Activated CD4-positive, CD25-positive, alpha-beta regulatory T cell (primary cell): ENCODE measurements at places on chromosomes 11 and 22.

DNA sequence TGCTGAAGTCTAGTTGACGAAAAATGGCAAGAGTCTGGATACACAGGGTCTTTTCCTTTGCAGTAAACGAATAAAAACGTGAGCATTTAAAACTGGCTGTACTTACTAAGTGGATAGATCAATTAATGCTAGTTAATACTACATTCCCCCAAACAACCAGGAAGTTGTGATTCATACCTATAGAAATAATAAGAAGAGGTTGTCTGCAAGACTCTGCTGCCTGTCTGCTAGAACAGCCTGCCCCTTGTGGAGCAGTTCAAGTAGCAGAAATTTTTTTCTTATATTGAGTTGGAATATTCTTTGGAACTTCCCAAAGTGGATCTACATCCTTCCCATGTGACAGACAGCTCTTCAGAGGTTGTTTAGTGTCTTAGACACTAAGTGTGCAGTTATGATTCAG, 86.8 kb downstream of the TEAD1 start:
- no peak for DNase-seq

GRCh38 chr11:12085371-12086251, 24.8 kb upstream of the MICAL2 start:
- DNase-seq, result no peak

DNA sequence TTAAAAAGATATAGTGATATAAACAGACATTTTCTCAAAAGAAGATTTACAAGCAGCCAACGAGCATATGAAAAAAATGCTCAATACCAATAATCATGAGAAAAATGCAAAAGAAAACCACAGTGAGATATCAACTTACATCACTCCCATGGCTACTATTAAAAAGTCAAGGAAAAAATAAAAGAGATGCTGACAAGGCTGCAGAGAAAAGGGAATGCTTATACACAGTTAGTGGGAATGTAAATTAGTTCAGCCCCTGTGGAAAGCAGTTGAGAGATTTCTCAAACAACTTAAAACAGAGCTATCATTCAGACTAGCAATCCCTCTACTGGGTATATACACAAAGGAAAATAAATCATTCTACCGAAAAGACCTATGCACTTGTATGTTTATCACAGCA, 97.1 kb upstream of the CARD18 start:
- no peak for DNase-seq

DNA sequence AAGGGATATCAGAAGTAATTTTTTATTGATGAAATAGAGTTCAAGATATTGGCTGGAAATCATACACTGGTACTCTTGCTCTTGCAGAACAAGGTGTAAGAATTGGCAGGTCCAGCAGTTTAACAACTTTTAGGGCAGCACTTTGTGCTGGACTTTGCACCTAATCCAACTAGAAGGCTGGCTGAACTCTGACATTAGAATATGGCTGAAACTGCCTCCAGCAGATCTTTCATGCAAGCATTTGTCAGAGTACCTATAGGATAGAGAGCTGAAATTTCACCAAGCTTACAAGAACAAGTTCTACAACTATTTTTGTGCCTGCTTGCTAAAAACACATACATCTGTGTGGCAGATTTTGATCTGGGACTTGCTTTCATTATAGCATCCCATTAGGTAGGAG, 17.2 kb downstream of the HPS5 start:
- no peak for DNase-seq

DNA sequence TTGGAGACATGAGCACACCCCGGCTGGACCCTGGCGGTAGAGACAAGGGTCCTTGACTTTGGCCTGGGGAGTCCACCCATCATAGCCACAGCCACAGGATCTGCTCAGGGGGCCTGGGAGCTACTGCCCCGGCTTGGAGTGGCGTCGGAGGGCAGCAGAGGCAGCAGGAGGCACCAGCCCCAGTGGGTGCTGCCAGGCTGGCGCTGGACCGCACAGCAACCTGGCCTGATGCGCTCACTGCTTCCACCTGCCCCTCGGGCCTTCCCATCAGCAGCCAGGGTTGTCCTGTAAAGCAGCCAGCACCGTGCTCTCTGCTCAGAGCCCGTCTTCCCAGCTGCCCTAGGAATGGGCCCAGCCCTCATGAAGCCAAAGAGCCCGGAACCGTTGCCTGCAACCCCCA, 21.9 kb downstream of the SULT4A1 start:
- no peak for DNase-seq

- DNase-seq, result no peak
Observed at GRCh38 chr11:827897-828192, at the start of gene CRACR2B. TSS of gene CRACR2B (plus strand) at chr11:827919. CDS start at chr11:828608, 689 bp downstream.

DNA sequence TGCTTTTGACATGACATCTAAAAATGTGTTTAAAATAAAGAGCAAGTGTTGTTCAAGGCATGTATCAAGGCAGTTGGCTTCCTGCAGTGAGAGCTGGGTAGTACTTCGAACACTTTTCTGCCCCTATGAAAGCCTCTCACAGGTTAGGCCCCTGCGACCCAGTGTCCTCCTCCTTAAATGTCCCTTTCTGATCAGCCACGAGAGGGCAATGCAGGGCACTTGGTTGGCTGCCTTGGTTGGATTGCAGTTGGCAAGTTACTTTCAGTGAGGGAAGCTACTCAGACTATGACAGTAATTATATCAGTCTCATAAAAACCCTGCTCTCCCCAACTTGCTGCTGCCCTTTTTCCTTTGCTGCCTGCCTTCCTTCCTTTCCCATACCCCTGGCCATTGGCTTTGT, 743.8 kb downstream of the NTM start:
- DNase-seq, result no peak

- no peak for DNase-seq
Observed at GRCh38 chr22:36227396-36227795, 11.9 kb downstream of the APOL2 start.

DNA sequence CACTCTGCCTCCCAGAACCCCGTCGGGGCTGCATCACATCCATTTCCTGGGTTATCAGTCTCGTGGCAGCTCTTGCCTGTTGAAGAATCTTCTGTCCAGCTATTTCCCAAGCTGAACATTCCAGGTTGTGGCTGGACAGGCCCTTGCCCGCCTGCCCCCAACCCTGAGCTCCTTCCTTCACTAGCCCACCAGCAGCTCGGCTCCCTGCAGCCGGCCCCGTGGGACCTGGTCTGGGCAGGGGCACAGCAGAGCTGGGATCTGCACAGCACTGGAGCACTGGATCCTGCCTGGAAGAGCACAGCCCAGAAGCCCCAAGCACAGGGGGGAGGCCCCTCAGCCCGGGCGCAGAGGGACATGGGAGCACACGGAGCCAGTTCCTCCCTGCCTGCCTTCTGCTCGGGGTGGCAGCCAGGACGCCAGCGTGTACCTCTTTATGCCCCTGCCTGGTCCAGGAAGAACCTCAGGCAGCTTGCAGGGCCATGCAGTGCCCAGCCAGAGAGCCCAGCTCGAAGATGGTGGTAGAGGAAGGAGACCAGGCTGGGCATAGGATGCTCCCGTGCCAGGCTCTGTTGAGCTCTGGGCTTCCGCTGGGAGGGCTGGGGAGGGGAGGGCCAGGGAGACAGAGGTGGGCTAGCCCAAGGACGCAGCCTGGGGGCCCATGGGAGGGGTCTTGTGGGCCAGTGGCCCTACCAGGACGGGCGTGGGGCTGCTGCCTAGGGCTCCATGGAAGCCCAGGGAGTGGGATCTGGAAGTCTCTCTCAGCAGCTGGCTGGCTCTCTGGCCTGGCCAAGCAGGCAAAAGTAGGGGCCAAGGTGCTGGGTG, 16.6 kb upstream of the GNB1L start:
- DNase-seq, result no peak

DNA sequence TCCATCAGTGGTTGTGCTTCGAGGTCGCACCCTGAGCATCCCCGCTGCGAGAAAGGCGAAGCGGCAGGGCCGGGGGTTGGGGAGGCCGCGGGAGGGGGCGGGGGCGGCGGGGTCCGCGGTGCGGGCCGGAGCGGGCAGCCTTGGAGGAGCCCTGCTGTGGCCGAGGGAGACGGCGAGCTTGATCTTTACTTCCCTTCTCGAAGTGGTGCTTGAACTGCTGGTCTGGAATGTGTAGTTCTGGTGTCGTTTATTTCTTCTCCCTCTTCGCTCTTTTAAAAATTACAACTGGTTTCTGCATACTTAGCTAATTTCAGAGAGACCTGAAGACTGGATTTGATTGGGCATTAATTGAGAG, 1.1 kb downstream of the APLP2 start:
- no peak for DNase-seq

DNA sequence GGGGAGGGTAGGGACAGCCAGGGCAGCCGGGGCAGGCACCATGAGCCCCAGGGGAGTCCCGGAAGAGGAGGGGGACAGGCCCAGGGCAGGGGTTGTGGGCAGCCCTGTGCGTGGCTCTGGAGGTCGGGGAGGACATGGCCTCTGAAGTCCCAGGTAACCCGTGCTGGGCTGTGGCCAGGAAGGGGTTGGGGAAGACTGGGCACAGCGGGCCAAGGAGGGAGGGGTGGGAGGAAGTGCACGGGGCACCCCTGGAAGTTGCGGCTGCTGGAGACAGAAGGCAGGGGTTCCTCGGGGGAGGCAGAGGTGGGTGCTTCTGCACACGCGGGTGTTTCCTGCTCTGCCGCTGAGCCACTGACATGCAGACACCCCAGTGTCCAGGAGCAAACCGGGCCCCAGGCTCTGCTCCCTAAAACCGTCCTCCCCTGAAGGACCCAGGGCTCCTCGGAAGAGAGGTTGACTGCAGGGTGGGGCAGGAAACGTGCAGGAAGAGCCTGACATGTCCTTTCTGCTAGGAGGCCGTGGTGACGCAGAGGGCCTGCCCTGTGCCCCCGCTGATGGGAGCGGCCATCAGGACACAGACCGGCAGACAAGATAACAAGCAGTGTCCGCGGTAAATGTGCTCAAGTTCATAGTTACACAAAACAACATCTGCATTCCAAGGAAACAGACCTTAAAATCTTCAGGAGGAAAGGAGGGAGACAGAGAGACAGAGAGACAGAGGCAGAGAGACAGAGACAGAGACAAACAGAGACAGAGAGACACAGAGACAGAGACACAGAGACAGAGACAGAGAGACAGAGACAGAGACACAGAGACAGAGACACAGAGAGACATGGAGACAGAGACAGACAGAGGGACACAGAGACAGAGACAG, 5.7 kb downstream of the TNNI2 start:
- DNase-seq, result no peak

DNA sequence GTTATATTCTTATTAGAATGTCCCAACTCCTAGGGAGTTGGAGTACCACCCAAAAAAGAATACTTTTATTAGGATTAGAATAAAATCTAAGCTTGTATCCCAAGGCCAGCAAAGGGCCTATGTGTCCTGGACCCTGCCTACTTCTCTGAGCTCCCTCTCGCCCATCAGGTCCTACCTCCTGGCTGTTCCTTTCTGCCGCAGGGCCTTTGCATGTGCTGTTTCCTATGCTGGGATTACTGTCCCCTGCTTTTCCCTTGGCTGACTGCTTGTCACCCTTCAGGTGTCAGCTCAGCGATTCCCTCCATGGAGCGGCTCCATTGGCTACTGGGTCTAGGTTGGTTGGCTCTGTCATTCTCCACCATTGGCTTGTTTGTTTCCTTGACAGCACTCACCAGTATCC, 13.4 kb downstream of the MYO7A start:
- no peak for DNase-seq

GRCh38 chr11:65321828-65322485, 7.3 kb downstream of the CDC42EP2 start:
- no peak for DNase-seq

DNA sequence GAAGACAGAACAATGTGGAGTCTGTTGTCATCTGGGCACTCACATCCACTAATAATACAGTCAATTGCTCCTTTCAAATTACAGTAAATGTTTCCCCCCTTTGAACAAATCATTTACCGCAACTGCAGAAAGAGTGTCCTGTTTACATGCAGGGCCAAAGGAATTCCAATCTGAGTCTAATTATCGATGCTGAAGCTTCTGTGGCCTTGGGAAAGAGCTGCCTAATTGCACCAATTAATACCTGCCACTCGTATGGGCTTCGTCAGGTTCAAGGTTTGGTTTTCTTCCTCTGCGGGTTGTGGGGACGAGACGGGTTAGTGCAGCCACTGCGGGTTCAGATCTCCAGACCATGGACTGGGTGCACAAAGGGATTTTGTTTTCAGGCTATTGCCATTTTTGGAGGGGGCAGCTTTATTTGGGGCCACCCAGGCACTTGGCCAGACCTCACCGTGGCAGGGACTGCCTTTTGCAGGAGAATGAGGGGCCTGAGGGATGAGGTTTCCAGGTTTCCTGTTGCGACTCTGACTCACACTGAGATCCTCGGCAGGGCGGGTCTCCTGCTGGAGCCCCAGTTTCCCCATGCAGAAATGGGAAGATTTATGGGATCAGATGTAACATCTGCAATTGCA, 147.6 kb downstream of the MIAT start:
- DNase-seq, result no peak
